Naive B cell (primary cell): ENCODE measurements at places on chromosomes 11 and 22. TPM values are rescaled to one million over a fixed set of nuclear protein-coding genes. Genes with fewer than 3 reads are reported as not detected.

DNA sequence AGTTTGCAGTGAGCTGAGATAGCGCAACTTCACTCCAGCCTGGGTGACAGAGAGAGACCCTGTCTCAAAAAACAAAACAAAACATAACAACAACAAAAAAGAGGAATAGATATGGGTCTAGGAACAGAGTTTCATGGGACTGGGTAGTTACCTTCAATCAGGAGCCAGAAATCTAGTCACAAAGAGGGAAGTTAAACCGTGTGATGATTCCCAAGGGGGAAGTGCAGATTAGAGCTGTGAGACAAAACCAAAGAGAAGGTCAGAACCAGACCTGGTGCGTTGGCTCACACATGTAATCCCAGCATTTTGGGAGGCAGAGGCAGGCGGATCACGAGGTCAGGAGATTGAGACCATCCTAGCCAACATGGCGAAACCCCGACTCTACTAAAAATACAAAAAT, 42.1 kb upstream of the LARGE1 start:
- no peak overlapping the region for H3K4me3 ChIP-seq
- no peak overlapping the region for H3K27ac ChIP-seq
- peaks cover 9% of the 10 kb centered on the region for H3K27me3 ChIP-seq
- H3K4me1 ChIP-seq: peaks cover 8% of the 10 kb centered on the region
- peak; percentile 5 for DNase-seq
- no peaks in the 10 kb centered on the region for H3K36me3 ChIP-seq

- DNase-seq: no peak
- H3K27ac ChIP-seq: no peak overlapping the region
- H3K4me3 ChIP-seq: peak overlapping the region; percentile 15
- H3K27me3 ChIP-seq: peaks cover 21% of the 10 kb centered on the region
- no peaks in the 10 kb centered on the region for H3K36me3 ChIP-seq
These were observed 3.4 kb upstream of the RCOR2 start for GRCh38 chr11:63920126-63920938.

- H3K27me3 ChIP-seq: no peaks in the 10 kb centered on the region
- no peaks in the 10 kb centered on the region for H3K36me3 ChIP-seq
- peaks cover 47% of the 10 kb centered on the region for H3K4me1 ChIP-seq
- no peak for DNase-seq
- no peak within 1 kb of the TSS for H3K4me3 ChIP-seq
These were observed at the start of gene KLHDC7B for GRCh38 chr22:50545522-50546325. Gene KLHDC7B, plus strand, starts transcription at chr22:50545899. Its CDS starts 345 bp downstream, at chr22:50546244.

DNA sequence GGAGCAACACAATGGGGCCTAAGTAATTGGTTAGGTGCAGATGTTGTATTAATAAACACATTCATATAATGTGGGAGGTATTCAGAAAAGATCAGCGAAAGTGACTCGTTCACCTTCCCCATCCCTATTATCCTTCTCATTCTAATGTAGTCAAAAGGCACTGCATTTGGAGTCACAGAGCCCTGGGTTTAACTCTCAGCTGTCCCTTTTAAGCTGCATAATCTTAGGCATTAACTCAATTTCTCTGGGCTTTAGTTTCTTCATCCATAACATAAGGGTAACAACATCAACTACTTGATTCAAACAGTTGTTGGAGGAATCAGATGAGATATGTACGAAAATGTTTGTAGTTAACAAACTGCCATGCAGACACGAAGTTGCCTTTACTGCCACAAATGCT, 187.6 kb upstream of the PITPNB start:
- H3K36me3 ChIP-seq: no peaks in the 10 kb centered on the region
- H3K27ac ChIP-seq: no peak overlapping the region
- H3K4me3 ChIP-seq: no peak overlapping the region

DNA sequence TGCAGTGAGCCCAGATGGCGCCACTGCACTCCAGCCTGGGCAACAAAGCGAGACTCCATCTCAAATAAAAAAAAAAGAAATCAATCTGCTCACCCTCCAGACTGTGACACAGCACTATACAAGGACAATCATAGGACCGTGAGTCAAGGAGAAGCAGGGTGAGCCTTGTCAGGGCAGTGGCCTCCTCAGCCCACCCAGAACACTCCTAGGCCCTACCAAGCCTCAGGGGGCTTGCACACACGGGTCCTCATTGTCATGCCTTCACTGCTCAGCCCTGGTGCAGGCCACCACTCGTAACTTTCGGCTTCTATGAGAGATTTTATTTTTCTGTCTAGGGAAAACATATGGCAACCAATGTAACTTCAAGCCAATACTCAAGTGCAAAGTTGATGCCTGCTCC, 35.8 kb downstream of the DGCR2 start:
- H3K36me3 ChIP-seq: peaks cover 15% of the 10 kb centered on the region
- DNase-seq: no peak
- peaks cover 22% of the 10 kb centered on the region for H3K4me1 ChIP-seq
- H3K27ac ChIP-seq: no peak overlapping the region

GRCh38 chr11:61486779-61487178, 21.8 kb upstream of the LRRC10B start:
- DNase-seq: no peak
- no peaks in the 10 kb centered on the region for H3K4me1 ChIP-seq
- H3K4me3 ChIP-seq: no peak overlapping the region
- peaks cover 5% of the 10 kb centered on the region for H3K36me3 ChIP-seq
- H3K27ac ChIP-seq: no peak overlapping the region

- H3K36me3 ChIP-seq: no peaks in the 10 kb centered on the region
- peaks cover 23% of the 10 kb centered on the region for H3K4me1 ChIP-seq
- no peak for DNase-seq
- no peak overlapping the region for H3K4me3 ChIP-seq
- no peaks in the 10 kb centered on the region for H3K27me3 ChIP-seq
These were observed 62.3 kb downstream of the GAB2 start for GRCh38 chr11:78355309-78355705.

DNA sequence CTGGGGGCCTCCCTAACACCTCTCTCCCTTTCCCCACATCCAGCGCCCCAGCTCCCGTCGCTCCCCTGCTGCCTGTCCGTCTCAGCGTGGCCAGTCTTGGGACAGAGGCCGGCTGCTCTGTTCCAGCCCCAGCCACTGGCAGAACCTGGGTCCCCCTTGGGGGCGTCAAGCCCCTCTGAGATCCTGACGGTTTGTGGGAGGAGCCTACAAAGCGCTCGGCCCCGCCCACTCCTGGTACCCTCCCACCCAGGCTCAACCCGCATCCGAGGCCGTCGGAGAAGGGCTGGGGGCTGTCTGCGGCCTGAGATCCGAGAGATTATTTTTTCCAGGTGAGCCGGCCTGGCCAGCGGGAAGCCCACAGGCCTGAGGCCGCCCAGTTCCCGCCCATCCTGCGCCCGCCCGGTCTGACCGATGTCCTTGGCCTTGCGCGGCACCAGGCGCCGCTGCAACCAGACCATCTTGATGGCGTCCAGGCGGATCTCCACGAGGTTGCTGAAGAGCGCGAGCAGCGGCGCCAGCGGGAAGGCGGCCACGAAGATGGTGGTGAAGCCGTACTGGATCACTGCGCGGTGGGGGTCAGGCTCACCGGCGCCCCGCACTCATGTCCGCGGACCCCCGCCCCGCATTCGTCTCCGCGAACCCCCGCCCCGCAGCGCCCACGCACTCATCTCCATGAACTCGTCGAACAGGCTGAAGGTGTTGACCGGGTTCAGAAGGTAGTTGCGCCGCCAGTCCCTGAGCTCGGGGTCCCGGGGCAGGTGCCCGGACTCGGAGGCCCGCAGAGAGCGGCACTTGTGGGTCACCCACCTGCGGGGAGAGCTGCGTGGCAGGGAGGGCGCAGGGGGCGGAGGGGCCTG, 5.5 kb upstream of the SIGIRR start:
- H3K4me3 ChIP-seq: no peak overlapping the region
- no peak for DNase-seq
- peaks cover 16% of the 10 kb centered on the region for H3K4me1 ChIP-seq
- H3K27ac ChIP-seq: no peak overlapping the region

GRCh38 chr22:46593211-46593681, 26.9 kb upstream of the GRAMD4 start:
- no peaks in the 10 kb centered on the region for H3K36me3 ChIP-seq
- H3K27me3 ChIP-seq: no peaks in the 10 kb centered on the region
- H3K4me1 ChIP-seq: peaks cover 48% of the 10 kb centered on the region
- peak; percentile 83 for DNase-seq
- H3K27ac ChIP-seq: peak overlapping the region; percentile 97

The FRMD8 gene
- polyA plus RNA-seq: 45.3 TPM

The RAC2 gene
- 740 TPM for polyA plus RNA-seq

The CASP4 gene
- polyA plus RNA-seq: 134 TPM

The BDNF gene
- 0.06 TPM for polyA plus RNA-seq

The SCARF2 gene
- 0.64 TPM for polyA plus RNA-seq

The LRRC32 gene
- 0.13 TPM for polyA plus RNA-seq

The CNGA4 gene
- 0.26 TPM for polyA plus RNA-seq

The THY1 gene
- not detected for polyA plus RNA-seq

The OR56A1 gene
- polyA plus RNA-seq: not detected

The NXPE4 gene
- polyA plus RNA-seq: not detected

The OR51E2 gene
- polyA plus RNA-seq: not detected

The SLN gene
- not detected for polyA plus RNA-seq
